T-helper 22 cell (primary cell): ENCODE measurements at places on chromosomes 16 and 17.

GRCh38 chr17:75476271-75476671 lies 19.8 kb downstream of the TMEM94 start:
- DNase-seq = no peak

DNA sequence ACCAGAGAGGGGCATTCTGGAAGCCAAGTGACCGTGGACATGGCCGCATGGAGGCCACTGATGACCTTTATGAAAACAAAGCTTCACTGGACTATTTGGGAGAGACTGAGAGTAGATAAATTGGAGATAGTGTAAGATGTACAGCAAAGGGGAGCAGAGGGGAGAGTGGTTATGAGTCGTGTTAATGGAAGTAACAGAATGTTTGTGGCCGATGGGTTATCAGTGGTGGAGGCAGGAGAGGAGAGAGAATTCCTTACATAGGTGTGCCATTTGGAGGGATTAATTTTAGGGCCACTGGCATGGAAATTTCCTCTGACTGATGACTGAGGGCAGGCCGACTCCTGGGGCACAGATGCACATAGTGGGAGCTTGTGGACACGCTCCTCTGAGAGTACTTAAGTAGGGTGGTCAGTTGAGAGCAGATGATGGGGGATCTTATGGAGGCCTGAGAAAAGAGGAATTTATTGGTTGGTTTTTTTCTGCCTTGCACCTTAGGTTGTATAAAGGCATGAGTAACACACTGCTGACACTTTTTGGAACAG lies 19.2 kb downstream of the PRPSAP2 start:
- no peak for DNase-seq

DNA sequence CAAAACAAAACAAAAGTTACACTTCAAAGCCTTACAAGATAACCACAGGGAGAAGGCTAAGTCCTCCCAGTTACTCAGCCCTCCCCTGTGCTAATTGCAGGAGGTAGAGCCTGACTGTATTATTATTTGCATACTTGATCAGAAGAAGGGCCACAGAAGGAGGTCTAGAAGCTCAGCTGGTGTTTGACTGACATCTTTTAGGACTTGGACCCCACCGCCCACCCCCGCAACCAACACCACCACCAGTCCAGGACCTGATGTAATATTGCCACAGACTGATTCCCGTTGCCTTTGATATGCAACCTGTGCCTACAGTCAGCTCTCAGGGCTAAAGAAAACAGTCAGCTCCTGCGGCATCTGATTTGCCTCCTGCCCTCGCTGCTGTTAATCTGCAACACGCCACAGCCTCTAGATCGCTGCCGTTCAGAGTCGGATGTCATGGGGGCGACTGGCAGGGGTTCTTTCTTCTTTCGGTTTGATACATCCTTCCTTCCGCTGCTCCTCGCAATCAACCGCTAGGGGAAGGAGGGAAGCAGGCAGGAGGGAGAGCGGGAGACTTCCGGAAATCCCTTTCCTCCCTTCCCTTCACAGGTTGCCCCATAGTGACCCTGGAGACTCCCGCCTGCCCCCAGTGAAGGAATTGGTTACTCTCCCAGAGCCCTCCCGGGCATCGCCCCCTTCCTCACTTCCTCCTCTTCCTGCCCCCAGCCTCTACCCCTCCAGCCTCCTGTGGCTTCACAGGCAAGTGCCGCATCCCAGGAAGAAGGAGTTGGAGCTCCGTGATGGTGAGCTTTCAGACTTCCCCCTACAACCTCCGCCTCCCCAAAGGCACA lies 90.5 kb upstream of the SOX9 start:
- no peak for DNase-seq

DNA sequence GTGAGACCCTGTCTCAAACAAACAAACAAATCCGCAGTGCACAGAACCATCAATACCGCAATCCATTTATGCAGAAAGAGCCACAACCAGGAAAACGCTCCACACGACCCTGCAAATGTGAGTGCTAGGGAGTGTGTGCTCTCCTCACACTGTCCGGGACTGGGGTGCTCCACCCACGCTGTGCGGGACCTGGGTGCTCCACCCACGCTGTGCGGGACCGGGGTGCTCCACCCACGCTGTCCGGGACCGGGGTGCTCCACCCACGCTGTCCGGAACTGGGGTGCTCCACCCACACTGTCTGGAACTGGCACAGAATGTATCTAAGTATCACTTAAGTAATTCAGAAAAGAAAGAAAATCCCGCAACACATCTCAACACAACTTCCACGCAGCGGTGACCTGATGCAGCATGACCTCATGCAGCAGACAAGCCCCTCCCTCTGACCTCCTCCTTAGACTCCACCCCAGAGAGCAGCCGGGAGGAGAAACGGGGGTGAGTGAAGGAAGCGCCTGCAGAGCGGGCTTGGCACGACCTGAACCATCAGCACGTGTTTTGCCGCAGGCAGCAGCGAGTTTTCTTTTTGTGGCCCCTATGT lies 38.5 kb downstream of the ZNF276 start:
- peak; percentile 16 for DNase-seq

GRCh38 chr17:43403846-43404245 lies 5.1 kb downstream of the ARL4D start:
- DNase-seq = no peak

DNA sequence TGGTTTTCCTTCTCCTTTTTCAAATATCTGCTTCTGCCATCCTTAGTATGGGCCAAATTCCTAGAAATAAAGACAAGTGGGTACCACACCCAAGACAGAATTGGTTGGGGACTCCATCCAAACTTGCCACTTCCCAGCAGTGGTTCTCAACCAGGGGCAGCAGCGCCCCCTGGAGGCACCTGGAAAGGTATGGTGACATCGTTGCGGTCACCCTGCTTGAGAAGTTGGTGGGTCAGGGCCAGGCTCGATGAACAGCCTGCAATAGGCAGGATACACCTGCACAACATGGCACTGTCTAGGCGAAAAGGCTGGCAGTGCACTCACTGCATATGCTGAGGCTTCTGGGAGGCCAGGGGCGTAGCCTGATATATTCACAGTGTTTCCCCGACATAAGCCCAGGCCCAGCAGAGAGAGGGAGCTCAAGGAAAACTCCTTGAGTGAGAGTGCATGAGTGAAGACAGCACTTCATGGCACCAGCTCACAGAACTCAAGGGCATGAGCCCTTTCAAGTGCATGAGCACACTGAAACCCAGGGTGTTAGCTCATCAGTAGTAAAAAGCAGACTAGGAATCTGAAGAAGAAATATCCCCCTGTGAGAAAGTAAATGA lies 57.7 kb downstream of the CMC2 start:
- DNase-seq = no peak

GRCh38 chr16:88686062-88686438 lies 257 bp downstream of the SNAI3 start:
- peak; percentile 51 for DNase-seq

- no peak for DNase-seq
Measured at GRCh38 chr17:57046749-57047148, 38.3 kb upstream of the AKAP1 start.

DNA sequence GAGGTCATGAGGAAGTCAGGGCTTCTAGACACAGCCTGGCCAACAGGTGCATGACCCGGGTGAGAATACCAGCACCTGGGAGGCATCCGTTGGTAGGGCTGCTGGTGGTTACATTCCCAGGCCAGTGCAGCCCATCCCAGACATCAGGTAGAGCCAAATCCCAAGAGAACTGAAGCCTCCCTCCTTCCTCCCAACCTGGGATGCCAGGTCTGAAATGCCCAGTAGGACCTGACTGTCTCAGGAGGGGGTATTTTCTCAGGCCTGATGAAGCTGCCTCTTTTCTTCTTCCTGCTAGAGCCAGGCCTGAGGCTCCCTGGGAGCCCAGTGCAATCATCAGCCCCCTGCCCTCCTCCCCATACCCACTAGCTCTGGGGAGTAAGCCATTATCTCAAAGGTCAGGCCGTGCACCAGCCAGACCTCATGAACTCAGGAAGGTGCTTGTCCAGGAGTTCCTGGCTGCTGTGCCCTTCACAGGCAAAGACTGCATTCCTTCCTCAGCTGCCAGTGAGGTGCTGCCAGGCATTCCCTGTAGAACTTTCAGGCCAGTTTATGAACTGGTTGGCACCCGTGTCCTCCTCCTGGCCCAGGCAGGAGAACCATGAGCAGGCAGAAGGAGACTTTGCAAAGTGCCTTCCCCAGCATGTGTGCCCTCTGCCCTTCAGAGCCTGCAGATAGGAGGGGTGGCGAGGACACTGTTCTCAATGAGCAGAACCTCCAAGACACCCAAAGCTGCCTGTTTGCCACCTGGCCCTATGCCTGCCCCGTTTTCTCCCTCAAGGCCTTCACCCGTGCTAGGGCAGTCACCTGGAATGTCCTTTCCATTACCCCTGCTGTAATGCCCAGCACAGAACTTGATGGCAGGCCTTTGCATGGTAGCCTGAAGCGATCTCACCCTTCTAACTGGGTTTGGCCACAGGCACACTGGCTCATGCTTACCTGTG lies 7.6 kb downstream of the TBX2 start:
- DNase-seq = no peak

DNA sequence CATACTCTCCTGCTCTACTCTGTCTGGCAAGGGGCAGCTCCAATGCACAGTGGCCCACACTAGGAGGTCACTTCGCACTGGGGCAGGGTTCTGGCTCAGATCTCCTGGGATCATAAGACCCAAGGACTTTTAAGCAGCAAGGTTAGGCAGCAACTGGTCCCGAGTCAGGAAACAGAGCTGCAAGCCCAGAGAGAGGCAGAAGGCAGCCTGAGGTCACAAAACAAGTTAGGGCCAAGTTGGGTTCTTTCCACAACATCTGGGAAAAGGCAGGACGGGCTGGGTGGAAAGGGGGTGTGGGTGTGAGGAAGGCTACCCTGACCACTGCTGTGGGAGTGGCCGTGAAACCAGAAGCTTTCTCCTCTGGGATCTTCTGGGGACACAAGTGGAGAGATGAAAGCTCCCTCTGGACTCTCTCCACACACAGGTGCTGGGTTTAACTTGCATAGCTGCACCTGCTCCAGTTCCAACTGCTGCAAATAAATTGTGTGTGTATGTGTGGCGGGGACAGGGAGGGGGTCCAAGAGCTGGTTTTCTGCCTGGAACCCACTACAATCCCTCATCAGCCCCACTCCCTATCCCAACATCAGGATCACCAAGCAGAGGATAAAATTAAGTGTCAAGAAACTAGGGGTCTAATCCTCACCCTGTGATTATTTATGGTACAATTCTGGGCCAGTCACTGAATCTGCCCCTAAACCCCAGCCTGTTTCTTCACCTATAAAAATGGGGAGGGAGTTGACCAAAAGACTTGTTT lies 8.0 kb upstream of the TSPOAP1 start:
- no peak for DNase-seq

DNA sequence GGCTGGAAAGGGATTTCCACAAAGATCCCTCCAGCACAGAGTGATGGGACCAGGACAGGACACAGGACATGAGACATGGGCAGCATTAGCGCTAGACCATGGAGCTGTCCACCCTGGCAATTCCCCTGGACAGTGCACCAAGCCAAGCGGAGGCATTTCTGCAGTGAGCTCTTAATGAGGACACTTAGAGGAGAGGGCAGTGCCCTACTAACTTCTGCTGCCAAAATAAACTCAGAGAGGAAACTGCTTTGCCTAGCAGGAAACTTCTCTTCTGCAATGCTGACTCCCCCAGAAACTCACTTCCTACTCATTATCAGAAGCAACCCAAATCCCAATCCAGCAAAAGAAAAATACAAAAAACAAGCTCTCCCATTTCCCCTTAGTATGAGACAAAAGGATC lies 119.2 kb downstream of the HS3ST2 start:
- DNase-seq = no peak

DNA sequence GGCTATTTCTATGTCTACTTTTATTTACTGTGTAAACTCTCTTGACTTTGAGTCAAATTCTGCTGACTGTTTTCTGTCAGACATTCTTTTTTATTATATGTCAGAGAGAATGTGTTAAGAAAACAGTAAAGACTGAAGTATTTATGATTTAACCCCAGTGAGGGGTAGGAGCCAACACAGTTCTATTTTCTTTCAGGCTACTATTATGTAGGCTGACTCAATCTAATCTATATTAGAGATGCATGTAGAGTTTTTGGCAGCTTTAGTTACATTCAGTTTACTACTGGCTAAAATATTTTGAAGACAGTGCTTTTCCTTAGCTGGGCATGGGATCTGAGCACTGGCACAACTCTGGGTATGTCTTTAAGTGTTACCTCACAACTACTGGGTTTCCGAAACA lies 1108.0 kb downstream of the CDH11 start:
- no peak for DNase-seq

DNA sequence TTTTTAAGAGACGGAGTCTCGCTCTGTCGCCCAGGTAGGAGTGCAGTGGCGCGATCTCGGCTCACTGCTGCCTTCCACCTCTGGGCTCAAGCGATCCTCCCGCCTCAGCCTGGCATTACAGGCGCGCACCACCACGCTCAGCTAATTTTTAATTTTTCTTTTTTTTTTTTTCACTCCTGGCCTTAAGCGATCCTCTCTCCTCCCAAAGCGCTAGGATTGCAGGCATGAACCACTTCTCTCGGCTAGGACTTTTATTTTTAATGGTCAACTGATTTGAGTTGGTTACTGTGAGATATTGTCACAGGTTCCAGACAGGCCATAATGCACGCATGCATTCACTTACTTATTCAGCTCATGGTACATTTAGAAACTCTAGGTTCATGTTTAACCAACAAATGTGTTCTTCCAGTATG lies 888 bp downstream of the PIGW start:
- DNase-seq = no peak

- no peak for DNase-seq
Measured at GRCh38 chr16:13999895-14000425, 71.2 kb upstream of the MRTFB start.

GRCh38 chr17:561116-561515 lies 153.5 kb downstream of the VPS53 start:
- no peak for DNase-seq
